ENCODE measurements at places on chromosomes 7 and 10.

DNA sequence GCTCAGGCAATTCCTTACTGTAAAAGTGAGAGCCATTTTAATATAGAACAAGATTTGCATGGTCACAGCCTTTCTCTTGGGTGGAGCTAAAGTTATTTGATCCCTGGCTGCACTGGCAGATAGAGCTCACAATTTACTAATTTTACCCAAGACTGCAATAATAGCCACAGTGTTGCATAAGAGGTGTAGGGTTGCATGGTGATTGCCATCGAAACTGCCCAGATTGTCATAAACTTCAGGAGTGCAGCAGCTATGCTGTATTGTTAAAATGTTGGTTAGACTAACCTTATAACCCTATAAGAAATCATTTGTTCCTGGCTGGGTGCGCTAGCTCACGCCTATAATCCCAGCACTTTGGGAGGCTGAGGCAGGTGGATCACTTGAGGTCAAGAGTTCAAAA, 50.0 kb downstream of the VCL start:
- DNase-seq, result no peak

GRCh38 chr10:86960003-86960862, 1.8 kb downstream of the SNCG start:
- peak; percentile 70 for DNase-seq

DNA sequence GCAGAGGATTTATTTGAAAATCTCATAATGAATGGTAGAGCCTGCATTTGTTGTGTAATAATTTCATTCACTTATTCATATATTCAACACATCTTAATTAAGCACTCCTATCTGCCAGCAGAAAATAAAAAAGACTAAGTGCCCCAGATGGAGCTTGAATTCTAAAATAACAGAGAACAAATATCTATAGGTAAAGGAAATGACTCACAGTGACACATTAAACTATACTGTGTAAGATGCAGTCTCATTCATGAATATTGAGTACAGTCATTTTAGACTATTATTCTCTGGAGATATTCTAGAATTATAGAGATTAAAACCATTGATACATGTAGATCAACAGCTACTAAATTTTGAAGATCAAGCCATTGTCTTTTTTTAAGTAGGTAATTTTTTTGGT, 72.1 kb downstream of the PTPRZ1 start:
- DNase-seq, result no peak

DNA sequence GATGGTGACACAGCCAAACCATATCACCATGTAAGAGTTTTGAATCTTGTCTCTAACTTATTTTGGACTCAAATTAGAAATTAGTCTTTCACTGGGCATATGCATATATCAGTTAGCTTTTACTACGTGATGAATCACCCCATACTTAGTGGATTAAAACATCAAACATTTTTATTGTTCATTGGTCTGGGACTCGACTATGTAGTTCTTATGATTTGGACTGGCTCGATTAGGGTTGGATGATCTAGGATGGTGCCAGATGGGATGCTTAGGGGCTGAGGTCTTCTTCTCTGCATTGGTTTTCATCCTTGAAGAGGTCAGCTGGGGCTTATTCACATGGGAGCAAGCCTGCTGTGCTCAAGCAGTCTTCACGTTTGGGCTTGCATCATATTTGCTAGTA, 264.9 kb downstream of the EXOC4 start:
- DNase-seq, result no peak

DNA sequence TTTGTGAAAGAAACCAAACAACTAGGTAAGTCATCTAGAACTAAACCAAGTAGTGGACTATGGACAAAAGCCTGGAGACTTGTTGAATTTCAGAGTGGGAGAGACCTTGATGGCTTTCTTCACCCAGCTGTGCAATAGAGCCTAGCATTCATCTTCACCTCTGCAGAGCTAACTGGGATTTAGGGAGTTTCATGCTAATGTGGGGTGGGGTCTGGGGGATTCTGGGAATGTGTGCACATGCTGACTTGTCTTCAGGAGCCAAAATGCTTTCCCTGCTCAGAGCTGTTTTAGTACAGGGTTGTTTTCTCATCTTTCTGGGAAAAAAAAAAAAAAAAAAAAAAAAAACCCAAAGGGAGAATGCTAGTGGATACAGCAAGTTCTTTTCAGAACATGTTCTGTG, 81.3 kb upstream of the ARHGAP21 start:
- DNase-seq, result no peak

GRCh38 chr7:16419859-16420258, 1.5 kb downstream of the CRPPA start:
- no peak for DNase-seq

DNA sequence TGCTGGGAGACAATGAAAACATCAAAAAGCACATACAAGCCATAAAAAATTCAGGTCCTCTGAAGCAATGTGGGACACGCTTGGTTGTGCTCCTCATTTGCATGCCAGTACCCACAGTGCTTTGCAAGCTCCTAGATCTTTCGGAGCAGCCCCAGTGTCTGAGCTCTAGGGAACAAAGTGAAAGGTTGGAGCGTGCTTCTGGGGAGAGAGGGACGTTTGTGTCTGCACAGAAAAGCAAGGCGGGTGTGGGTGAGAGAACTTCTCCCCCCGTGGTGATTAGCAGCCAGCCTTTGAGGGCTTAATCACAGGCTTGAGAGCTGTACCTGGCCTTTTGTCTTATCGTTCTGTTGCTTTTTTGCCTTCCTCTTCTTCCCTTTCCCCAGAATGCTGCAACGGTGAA, 76.7 kb upstream of the HABP2 start:
- no peak for DNase-seq

DNA sequence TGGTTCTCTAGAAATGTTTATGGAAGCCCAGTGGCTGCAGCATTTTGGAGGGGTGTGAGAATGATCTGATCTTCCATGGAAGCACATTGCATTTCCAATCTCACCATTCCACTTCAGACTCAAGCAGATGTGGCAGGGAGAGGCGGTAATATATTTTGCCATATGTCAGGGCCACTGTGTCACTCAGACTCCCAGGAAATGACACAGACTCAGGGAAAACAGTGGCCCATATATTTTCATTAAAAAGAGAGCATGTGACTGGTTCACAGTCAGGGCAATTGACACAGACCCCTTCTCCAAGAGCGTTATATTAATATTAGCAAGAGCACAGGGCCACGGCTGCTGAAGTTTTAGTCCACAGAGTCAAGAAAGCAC, 149.3 kb upstream of the NRP1 start:
- DNase-seq, result no peak

- DNase-seq, result no peak
Observed at GRCh38 chr7:8070451-8071180, 102.0 kb downstream of the GLCCI1 start.

GRCh38 chr7:36986511-36986933, 262.2 kb upstream of the AOAH start:
- peak; percentile 56 for DNase-seq

- no peak for DNase-seq
Observed at GRCh38 chr10:112898540-112899390, 51.3 kb upstream of the TCF7L2 start.

DNA sequence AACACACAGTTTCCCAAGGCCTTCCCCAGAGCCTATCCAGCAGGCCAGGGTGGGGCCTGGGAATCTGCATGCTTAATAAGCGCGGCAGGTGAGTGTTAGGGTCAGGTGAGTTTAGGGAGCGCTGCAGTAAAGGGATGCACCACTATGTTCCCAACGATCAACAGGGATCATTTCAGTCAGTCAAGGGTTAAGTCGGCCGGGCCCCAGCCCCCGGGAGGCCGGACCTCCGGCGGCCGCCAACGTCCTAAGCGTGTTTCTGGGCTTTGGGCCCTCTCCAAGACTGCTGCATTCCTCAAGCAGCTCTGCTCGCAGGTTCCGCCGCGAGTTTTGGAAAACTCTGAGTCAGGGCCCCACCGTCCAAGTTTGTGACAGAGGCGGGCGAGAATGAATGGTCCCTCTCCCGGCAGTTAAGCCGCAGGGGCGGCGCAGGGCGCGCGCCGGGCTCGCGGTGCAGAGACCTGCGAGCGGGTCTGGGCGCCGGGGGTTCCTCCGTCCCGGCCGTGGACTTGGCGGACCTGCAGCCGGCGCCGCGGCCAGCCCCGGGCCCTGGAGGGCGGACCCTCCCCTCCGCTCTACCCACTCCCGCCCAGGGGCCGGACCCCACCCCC, 81.6 kb downstream of the ARHGAP22 start:
- peak; percentile 88 for DNase-seq

- no peak for DNase-seq
Observed at GRCh38 chr10:70233939-70234300, 691 bp upstream of the PPA1 start.

DNA sequence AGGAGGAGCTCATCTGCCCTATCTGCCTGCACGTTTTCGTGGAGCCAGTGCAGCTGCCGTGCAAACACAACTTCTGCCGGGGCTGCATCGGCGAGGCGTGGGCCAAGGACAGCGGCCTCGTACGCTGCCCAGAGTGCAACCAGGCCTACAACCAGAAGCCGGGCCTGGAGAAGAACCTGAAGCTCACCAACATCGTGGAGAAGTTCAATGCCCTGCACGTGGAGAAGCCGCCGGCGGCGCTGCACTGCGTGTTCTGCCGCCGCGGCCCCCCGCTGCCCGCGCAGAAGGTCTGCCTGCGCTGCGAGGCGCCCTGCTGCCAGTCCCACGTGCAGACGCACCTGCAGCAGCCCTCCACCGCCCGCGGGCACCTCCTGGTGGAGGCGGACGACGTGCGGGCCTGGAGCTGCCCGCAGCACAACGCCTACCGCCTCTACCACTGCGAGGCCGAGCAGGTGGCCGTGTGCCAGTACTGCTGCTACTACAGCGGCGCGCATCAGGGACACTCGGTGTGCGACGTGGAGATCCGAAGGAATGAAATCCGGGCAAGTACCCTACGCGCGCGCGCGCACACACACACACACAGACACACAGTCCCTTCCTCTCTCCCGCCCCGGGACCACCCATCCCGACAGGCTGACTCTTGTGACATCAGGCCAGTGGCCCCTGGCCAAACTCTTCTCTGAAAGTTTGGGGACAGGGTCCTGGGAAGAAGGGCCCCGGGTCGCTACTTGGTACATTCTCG, 538 bp downstream of the TRIM8 start:
- no peak for DNase-seq
